ENCODE measurements at places on chromosomes 3 and 15.

DNA sequence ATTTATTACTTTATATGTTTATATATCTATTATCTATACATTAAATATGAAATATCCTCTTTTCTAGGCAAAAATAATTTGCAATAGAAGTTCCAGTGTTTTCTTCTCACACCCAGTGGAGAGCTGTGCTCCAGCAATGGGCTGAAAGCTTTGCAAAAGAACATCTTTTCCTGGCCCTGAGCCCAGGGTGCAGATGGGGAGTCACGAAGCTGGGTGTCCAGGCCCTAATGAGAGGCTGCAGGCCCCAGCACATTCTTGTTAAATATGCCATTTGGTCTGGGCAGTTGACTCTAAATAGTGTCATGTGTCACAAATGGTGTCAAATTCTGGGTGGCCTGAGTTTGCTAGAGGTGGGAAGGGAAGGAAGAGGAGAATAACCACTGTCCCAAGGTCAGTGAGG lies 5.7 kb downstream of the NTRK3 start:
- no peak for DNase-seq

GRCh38 chr3:22216601-22217000 lies 465.6 kb upstream of the ZNF385D start:
- DNase-seq, result no peak

DNA sequence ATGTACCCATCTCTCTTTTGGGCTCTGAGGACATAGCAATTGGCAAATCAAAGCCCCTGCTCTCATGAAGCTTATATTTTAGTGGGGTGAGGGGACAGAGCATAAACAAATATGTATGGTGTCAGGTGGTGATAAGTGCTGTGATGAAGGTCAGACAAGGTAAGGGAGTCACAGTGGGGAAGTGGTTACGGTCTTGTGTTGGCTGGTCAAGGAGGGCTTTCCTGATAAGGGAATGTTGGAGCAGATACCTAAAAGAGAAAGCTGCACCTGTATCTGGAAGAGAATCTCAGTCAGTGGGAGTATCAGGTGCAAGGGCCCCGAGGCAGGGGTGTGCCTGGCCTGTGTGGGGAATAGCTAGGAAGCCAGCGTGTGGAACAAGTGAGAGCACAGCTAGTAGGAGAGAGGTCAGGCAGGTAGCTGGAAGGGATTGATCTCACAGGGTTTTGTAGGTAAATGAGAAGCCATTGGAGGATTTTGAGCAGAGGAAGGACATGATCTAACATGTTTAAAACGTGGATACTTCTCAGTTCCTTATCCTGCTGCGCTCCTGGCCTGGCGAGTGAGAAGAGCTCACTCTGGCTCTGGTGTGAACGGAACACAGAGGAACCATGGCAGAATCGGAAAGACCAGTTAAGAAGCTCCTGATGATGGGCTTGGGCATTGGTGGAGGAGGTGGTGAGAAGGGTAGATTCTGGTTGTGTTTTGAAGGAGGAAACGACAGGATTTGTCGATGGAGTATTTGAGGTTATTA lies 35.5 kb downstream of the MRAS start:
- DNase-seq, result no peak

GRCh38 chr15:58627701-58628100 lies 121.8 kb downstream of the ADAM10 start:
- DNase-seq, result no peak

DNA sequence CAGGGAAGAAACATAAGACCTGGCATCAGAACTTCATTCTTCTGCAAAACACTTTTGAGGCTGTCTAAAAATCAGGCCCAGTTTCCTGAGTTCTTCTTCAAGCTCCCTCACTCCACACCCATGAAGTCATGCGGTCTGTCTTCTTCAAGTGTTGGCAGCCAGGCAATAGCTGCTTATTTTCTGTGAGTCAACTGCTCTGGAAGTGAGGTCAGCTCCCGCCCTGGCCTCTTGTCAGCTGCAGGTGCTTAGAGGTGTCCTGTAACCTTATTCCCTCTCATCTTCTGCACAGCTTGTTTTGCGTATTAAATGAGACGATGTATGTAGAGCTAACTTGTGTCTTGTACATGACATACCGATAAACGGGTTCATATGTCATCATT lies 226.1 kb downstream of the ADAMTS17 start:
- DNase-seq, result no peak

DNA sequence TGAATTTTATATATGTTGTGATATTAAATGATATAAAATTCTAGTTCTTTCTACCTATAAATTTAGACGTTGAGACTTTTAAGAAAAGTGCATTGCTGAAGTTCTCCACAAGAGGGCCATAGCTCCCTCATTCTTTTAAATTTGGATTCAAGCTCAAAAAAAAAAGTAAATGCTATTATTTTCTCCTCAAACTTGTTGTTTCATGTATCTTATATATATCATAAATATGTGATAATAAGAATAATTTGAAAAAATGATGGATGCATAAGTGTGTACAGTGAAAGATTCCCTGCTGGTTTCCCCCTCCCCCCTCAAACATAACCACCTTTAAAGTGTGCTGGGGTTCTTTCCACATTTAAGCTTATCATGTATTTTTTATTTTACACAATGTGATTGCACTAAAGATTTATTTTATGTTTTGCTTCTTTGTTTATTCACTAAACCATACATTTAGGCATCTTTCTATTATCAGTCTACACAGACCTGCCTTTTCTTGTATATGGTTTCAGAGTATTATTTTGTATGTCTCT lies 769.4 kb upstream of the GOLIM4 start:
- peak; percentile 3 for DNase-seq
